ENCODE measurements at places on chromosomes 12 and 14.

DNA sequence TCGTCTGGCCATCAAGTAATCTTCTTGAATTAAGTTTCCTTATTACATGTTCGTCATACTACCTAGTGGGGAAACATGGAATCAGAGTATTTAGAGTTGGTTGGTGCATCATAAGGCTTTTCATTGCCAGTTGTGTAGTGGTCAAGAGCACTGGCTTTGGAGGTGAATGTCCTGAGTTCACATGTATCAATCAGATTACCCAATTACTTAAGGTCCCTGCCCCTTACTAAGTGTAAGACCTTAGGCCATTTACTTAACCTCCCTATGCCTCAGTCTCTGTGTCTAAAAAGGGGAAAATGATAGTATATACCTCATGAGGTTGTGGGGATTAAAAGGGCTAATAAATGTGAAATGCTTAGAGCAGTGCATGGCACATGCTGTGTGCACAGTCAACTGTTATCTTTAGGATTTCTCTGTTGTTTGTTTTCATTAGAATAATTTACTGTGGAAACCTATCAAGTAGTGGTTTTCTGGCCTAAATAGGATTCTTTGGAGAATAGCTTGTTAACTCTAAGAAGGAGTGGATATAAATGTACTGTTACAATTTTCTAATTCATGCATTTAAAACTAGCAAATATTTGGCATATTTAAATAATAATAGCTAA lies 27.0 kb downstream of the MSRB3 start:
- no peak for DNase-seq

DNA sequence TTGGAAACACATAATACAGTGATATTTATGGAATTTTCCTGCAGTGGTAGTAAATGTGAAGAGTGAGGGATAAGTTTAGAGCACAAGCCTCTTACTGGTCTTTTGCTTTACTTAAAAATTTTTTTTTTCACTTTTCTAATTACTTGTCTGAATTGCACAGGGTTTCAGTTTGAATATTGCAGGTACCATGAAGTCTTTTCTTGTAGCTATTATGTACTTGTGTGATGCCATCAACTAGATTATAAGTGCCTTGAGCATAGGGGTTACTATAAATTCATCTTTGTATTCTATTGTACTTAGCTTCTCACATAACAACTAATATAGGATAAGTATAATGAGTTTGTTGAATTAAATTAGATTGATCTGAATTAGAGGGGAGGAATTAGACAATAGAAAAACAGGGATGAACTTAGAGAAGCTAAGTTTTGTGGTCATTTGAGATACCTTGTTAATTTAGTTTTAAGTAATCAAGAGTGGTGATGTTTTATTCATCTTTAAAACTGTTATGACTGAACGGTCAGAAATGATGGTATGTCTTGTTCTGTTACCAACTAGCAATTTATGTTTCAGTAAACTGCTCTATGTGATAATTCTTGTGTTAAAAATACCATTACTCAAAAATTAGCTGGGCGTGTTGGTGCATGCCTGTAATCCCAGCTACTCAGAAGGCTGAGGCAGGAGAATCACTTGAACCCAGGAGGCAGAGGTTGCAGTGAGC lies 42.1 kb downstream of the CCDC91 start:
- DNase-seq = no peak

DNA sequence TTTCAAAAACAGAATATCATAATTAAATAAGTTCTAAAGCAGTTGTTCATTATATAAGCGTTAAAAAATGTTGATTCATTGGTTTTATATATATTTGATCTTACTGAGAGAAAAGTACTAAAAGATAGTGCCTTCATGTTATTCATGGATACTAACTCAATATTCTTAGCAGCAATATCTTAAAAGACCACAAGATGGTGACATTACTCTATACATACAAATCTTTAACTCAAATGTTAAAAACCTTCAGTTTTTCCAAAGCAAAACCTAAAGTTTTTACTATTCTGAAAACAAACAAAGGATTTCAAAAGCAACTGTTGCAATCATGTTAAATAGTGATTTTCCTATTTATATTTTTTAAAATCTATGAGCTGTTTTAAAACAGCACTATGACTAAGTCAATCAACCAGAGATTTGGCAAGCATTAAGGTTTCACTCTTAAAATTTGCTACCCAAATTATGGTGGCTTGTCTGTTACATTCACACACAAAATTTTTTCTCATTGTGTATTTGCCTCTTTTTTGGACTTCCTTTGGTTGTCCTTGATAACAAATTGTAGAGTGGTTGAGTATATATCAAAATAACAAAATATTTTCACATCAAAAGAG lies 50.1 kb upstream of the RERGL start:
- no peak for DNase-seq

DNA sequence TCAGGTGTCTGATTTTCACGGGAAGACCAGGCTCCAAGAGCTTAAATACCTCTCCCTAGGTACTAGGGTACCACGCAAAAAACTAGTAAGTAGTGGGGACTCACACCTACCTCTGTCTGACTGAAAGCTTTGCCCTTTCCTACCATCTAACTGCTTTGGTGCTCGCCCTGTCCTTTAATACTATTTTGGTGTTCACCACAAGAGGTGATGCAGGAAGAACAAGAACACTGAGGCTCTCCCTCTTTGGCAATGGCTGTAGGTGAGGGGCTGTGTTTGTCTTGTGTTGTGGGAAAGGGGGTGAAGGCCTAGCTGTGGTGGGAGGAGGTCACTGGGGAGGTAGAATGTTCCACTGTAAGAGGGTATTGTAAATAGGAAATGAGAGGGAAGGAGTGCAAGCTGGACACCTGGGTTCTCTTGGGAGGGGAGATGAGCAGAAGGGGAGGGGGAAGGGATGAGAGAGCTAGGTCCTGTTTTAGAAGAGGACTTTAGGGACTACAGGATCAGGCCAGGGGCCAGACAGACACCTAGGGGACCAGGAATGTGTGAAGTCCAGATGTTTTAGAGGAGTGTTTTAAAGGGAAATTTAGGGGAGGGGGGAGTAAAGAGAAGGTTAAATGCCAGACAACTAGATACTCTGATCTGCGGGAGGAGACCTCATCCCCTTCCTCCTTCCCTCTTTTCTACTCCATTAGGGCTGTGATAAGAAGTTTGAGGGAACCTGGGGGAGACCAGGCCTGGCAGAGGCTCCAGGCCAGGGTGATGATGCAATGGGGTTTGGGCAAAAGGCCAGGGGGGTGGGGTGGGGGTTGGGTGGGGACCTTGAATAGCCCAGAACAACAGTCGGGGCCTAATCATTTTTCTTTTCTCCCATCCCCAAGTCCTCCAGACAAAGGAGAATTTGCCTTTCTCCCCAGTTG lies 2.1 kb downstream of the ITGA5 start:
- no peak for DNase-seq

DNA sequence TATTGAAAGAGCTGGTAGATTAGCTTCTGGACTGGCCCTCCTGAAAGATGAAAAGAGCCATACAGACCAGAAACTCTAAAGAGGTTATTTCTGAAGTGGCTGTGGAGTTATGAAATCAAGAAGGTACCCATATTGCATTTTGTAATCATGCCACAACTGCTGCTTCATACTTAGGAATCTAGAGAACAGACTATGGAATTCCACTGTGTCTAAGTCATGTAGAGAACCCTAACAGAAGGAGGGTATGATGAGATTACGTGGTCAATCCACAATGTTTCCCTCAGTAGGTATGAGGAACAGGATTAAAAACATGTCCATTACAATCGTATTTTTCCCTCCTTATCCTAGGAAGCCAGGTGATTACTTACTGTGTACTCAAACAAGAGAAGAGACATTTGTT lies 708.8 kb downstream of the RERGL start:
- DNase-seq = no peak

- peak; percentile 32 for DNase-seq
Measured at GRCh38 chr12:95648990-95649791, 97.9 kb upstream of the USP44 start.

DNA sequence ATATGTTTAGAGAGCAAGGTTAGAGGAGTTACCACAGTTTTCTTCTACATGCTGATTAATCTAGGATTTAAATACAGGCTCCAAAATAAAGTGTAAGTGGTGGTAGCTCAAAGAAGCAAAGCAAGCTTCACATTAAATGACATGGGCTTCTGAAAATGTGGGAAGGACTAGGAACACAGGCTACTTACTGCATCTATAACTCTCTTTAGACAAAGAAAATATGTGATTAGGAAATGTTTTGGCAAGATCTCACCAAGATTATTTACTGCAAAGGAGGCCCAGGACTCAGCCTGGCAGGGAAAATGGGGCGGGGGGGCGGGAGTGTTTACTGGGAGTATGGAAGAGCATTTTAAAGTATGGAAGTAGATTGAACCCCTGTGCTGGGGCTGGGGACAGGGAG lies 39.4 kb downstream of the ETV6 start:
- DNase-seq = no peak

GRCh38 chr12:95497031-95497430 lies 23.1 kb downstream of the METAP2 start:
- DNase-seq = no peak

GRCh38 chr14:105890474-105891220 lies 364.3 kb downstream of the TMEM121 start:
- DNase-seq = no peak

DNA sequence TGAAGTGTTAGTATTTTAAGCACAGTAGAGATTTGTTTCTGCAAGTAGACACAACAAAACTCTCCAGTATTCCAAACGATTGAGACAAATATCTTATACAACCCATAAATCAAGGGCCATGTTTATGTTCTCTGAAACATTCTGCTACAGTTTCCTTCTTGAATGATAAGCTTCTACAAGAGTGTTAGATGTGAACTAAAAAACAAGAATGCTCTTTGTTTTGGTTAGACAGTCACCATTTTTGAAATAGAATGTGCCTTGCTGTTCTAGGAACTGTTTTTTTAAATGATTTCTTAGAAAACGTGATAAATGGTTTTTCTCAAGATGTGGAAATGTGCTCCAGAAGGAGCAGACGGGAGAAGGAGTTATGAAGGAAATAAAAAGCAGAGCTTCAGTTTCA lies 1656.3 kb upstream of the FLRT2 start:
- no peak for DNase-seq

GRCh38 chr12:82873951-82874350 lies 187.2 kb downstream of the TMTC2 start:
- no peak for DNase-seq

DNA sequence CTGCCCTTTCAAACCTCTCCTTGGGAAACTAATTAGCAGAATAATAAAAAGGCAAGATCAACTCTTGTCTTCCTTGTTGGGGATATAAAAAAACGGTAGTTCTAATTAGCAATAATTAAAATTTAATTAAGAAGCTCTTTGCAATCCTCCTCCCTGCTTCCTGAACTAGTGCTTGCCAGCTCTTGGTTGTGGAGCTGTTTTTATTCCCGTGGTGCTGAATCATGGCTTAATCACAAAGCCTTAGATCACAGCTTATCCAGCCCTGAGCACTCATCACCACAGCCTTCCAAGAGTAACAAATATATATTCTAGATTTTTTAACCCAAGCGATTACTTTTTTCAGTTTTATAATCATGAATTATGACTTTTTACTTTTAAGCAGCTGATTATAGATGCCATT lies 63.2 kb upstream of the INSM2 start:
- peak; percentile 5 for DNase-seq

DNA sequence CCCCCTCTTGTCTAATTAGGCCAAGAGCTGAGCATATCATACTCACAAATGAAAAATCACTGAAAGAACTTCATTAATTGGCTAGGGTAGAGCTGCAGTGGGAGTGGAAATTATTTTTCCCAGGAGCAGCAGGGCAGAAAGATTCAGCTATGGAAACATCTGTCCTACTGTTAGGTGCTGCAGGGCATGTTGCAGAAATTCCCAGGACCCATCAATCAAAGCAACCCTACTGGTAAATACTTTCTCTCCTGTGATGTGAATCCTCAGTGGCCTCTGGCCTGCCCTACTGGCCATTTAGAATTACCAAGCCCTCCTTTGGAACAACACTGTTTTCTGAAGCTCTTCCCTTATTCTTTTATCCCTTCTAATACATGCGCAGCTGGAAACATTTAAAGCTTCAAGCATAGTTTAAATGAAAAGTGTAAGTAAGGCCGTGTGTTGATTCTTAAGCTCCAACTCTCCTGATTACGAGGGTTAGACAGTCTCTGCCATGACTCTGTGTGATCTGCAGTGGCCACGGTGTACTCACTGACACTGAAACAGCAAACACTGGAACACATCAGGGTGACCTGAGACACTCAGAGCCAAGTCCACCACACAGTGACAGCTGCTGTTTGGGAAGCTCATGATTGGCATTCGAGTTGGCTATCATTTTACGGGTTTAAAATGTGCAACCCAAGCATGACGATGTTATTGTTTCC lies 62.6 kb upstream of the TMCC3 start:
- no peak for DNase-seq

- DNase-seq = no peak
Measured at GRCh38 chr12:45278447-45278846, 62.6 kb downstream of the ANO6 start.

DNA sequence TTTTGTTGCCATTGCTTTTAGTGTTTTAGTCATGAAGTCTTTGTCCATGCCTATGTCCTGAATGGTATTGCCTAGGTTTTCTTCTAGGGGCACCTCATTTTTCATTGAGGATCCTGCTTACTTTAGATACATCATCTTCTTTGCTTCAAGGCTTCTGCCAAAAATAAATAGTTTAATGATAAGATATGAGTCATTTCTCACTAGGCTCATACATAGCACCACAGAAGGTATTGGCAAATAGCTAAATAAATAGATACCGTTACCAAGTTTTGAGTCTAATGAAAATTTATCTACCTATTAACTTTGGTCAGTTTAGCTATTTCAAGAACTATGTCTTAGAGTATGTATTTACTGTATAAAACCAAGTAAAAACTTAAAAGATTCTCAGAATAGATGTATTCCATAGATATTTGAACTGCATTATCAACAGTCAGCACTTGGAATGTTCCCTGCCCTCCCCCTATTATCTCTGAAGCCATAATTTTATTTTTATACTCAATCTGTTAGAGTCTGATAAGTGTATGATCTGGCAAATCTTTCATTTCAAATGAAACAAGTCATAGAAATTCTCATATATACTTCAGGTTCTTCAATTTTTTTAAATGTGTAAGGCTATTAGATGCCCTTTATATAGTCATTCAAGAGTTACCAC lies 310.2 kb downstream of the CCDC91 start:
- DNase-seq = no peak

- no peak for DNase-seq
Measured at GRCh38 chr14:55710506-55711041, 130.6 kb downstream of the KTN1 start.

Measured in hepatic stellate cell (primary cell).